ENCODE measurements at places on chromosomes 7 and 10. TPM values are rescaled to one million over a fixed set of nuclear protein-coding genes. Genes with fewer than 3 reads are reported as not detected.

Gene INHBA
- total RNA-seq = 68.9 TPM

Gene SEMA3E
- 21.8 TPM for total RNA-seq

Gene TEX47
- total RNA-seq = not detected

GRCh38 chr7:128831178-128831993 lies 1.2 kb downstream of the FLNC start:
- H3K36me3 ChIP-seq = peaks cover 4% of the 10 kb centered on the region
- peaks cover 33% of the 10 kb centered on the region for H3K27me3 ChIP-seq
- DNase-seq = no peak
- H3K4me1 ChIP-seq = peaks cover 32% of the 10 kb centered on the region
- no peak overlapping the region for H3K27ac ChIP-seq
- no peak overlapping the region for H3K4me3 ChIP-seq

GRCh38 chr7:113086431-113086888 lies at the start of gene GPR85:
TSS of gene GPR85 (minus strand) at chr7:113086827. CDS start at chr7:113084721, 2,106 bp downstream.
- no peaks in the 10 kb centered on the region for H3K4me1 ChIP-seq
- H3K27ac ChIP-seq = no peak within 1 kb of the TSS
- peaks cover 5% of the 10 kb centered on the region for H3K36me3 ChIP-seq
- peak within 1 kb of the TSS; percentile 64 for H3K4me3 ChIP-seq
- no peaks in the 10 kb centered on the region for H3K27me3 ChIP-seq

- no peaks in the 10 kb centered on the region for H3K36me3 ChIP-seq
- H3K4me3 ChIP-seq = no peak overlapping the region
- peaks cover 7% of the 10 kb centered on the region for H3K4me1 ChIP-seq
- H3K27me3 ChIP-seq = peaks cover 34% of the 10 kb centered on the region
Observed at GRCh38 chr10:9305018-9305655, 1250.6 kb downstream of the GATA3 start.

Gene ZNF479
- not detected for total RNA-seq

Gene CXCL12
- total RNA-seq = not detected

Gene OLAH
- not detected for total RNA-seq

Gene VSIR
- 30.1 TPM for total RNA-seq

GRCh38 chr7:140551355-140552239 lies 72.3 kb upstream of the MKRN1 start:
- no peak overlapping the region for H3K4me3 ChIP-seq
- no peaks in the 10 kb centered on the region for H3K4me1 ChIP-seq
- no peaks in the 10 kb centered on the region for H3K36me3 ChIP-seq

Gene LHPP
- total RNA-seq = 12.0 TPM

DNA sequence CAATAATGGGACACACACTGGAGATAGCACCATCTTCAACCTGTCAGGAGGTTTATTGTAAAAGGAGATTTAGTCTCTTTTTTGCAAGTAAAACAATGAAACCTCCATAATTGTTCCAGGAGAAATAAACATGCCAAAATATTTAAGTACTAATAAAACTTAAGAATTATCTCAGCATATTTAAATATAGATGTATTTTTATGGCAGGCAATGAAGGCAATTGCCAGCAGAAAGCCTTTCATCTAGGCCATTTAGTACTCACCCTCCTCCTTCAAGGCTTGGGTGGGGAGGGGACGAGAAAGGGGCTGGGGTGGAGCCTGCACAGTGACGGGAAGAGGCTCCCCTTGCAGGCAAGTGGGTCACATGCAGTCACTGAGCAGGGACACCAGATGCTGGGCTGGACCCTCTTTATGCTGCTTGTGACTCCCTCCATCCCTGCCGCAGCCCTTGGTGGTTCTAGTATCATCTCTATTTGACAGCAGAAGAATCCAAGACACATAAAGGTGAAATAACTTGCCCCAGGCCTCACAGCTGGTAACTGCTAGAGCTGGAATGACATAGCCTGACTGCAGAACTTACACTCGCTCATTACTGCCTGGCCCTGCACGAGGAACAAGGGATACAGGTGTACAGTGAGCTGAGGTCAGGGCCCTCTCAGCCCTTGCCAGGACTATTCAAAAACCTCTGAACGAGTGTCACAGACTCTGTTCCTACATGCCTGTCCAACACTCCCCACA lies 449.5 kb upstream of the ZMIZ1 start:
- no peak overlapping the region for H3K4me3 ChIP-seq
- H3K27me3 ChIP-seq = peaks cover 27% of the 10 kb centered on the region
- no peak overlapping the region for H3K27ac ChIP-seq
- H3K4me1 ChIP-seq = peaks cover 35% of the 10 kb centered on the region
- no peak for DNase-seq
- H3K36me3 ChIP-seq = no peaks in the 10 kb centered on the region

Gene CALD1
- total RNA-seq = 5.5 TPM

GRCh38 chr10:474946-475345 lies 214.5 kb downstream of the DIP2C start:
- no peaks in the 10 kb centered on the region for H3K4me1 ChIP-seq
- DNase-seq = no peak
- H3K4me3 ChIP-seq = no peak overlapping the region
- no peak overlapping the region for H3K27ac ChIP-seq

DNA sequence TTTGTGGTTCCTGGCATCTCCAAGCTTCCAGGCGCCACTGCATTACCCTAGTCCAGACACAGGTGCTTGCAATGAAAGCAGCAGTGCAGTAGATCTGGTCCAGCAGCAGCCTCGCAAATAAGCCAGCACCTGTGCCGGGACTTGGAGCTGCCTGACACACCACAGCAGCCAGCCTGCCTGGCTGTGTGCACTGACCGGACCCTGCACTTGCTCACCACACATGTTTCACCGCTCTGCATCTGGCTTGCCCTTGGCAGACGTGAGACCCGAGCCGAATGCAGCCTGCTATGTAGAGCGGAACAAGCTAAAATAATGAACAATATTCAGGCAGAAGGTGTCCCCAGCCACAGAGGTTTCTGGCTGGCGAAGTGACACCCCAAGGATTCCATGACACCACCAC lies 123.6 kb upstream of the POM121L12 start:
- DNase-seq = no peak
- no peaks in the 10 kb centered on the region for H3K4me1 ChIP-seq
- H3K27ac ChIP-seq = no peak overlapping the region
- H3K27me3 ChIP-seq = no peaks in the 10 kb centered on the region
- no peaks in the 10 kb centered on the region for H3K36me3 ChIP-seq

Gene GPR158
- not detected for total RNA-seq

DNA sequence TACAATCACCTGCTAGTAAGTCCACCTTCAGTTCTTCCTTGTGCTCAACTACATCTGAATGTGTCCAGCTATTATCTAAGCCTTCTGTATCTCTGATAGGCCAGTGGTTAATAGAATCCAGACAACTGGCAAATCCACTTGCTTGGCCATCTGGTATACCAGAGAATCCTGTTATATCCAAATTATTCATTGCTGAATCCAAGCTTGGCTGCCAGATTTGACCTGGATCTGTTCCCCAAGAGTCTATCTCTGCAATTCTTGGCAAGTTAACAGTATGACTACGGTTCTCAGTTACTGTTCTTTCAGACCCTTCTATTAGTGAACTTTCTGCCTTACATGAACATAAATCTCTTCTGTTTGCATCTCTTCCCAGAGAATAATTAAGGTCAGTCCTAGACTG lies 154.6 kb upstream of the TARP start:
- no peaks in the 10 kb centered on the region for H3K36me3 ChIP-seq
- DNase-seq = no peak
- H3K4me1 ChIP-seq = no peaks in the 10 kb centered on the region

GRCh38 chr7:28481091-28481926 lies 69.0 kb downstream of the CREB5 start:
- no peaks in the 10 kb centered on the region for H3K27me3 ChIP-seq
- no peak overlapping the region for H3K4me3 ChIP-seq
- no peak overlapping the region for H3K27ac ChIP-seq
- H3K4me1 ChIP-seq = no peaks in the 10 kb centered on the region
- no peak for DNase-seq

Gene PLPP4
- total RNA-seq = not detected

Gene CRTAC1
- not detected for total RNA-seq

DNA sequence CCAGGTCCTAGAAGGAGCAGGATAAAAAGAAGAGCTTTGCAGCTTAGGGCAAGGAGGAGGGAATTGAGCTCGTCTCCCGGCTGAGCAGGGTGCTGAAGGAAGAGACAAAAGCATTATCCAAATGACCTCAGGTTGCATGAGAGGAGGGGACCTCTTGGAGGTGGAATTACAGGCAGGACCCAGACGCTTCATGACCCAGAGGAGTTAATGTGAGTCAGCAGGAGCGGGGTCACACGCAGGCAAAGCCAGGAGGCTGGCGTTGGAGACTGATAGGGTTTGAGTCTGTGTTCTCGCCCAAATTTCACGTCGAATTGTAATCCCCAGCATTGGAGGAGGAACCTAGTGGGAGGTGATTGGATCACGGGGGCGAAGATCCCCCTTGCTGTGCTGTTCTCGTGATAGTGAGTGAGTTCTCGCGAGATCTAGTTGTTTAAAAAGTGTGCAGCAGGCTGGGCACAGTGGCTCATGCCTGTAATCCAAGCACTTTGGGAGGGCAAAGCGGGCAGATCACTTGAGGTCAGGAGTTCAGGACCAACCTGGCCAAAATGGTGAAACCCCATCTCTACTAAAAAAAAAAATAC lies 63.7 kb upstream of the AUTS2 start:
- no peaks in the 10 kb centered on the region for H3K27me3 ChIP-seq
- no peak for DNase-seq
- no peak overlapping the region for H3K4me3 ChIP-seq
- no peak overlapping the region for H3K27ac ChIP-seq
- H3K36me3 ChIP-seq = no peaks in the 10 kb centered on the region

DNA sequence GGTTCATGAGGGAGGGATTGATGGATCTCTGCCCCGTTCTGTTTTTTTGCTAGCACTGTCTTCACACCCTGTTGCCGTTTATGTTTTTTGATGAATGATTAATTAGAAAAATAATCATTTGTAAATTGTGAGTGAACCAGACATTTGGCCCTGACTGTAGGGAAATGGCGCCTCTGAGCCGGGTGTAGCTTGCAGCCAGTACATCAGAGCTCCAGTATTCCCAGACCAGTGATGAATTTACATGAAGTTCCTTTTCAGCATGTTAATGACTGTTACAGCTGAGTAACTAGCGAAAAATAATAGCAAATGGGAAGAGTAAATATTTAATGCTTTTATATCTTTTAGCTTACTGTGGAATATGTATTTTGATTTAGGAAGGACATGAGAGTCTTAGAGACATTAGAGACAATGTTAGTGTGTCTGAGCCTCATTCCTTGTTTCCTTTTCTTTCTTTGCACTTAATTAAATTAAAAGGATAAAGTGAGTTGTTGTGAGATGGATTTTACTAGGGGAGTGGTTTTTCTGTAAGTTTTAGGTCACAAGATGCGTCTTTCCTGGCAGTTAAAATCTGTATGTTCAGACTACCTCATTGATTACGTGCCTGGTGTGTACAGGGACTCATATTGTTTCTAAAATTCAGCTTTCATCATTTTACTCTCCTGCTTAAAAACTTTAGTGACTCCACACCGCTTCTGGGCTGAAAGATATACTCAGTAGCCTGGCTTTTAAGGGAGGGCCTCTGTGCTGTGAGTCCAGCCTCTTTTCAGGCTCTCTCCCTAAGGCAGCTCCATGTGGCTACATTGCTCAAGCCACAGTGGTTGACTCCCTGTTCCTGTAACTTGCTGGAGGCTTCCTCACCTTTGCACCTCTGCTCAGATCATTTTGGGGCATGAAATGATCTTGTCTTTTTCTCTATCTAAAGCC lies 86.4 kb downstream of the AUTS2 start:
- no peak overlapping the region for H3K27ac ChIP-seq
- H3K27me3 ChIP-seq = no peaks in the 10 kb centered on the region
- no peak for DNase-seq

DNA sequence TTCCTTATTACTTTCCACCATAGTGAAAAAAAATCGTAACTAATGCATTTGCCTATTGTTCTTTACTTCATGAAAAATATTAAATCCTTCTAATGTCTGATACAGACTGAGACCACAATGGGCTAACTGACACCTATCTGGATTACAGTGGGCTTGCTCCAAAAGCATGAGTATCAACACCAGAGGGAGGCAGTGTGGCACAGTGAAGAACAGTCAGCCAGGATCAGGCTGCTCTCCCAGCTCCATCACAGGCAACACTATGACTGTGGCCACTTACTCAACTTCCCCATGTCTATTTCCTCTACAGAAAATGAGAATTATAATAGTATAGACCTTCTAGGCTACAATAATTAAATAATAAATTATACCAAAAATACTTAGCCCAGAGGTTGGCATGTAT lies 97.2 kb downstream of the SLC25A13 start:
- no peak overlapping the region for H3K27ac ChIP-seq
- H3K4me3 ChIP-seq = no peak overlapping the region
- H3K4me1 ChIP-seq = peaks cover 12% of the 10 kb centered on the region
- H3K27me3 ChIP-seq = no peaks in the 10 kb centered on the region

GRCh38 chr10:112807013-112807412 lies 143.0 kb upstream of the TCF7L2 start:
- H3K27ac ChIP-seq = no peak overlapping the region
- H3K4me1 ChIP-seq = peaks cover 33% of the 10 kb centered on the region
- H3K27me3 ChIP-seq = no peaks in the 10 kb centered on the region
- DNase-seq = no peak
- H3K36me3 ChIP-seq = peaks cover 6% of the 10 kb centered on the region

DNA sequence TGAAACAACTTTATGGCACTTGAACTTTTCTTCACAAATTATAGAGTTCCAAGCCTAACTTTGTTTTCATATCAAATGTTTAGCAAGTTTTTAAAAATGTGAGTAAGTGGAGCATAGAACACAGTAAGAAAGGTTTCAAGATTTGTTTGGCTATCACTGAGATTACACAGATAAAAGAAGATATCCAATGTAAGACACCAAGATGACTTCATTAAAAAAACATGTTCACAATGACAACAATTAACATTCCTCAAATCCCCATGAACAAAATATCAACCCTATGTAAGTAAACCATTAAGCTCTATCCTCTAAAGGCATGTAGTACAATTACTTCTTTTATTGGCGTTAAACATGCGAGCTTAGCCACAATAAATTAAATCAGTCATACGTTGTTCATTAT lies 129.7 kb downstream of the RELN start:
- H3K4me3 ChIP-seq = no peak overlapping the region
- no peak overlapping the region for H3K27ac ChIP-seq
- H3K4me1 ChIP-seq = peaks cover 10% of the 10 kb centered on the region
- H3K27me3 ChIP-seq = no peaks in the 10 kb centered on the region

- H3K4me1 ChIP-seq = peaks cover 39% of the 10 kb centered on the region
- H3K27ac ChIP-seq = no peak overlapping the region
- no peak for DNase-seq
- H3K4me3 ChIP-seq = no peak overlapping the region
- peaks cover 10% of the 10 kb centered on the region for H3K36me3 ChIP-seq
Observed at GRCh38 chr10:48330269-48330668, 23.8 kb downstream of the MAPK8 start.

GRCh38 chr10:33157103-33157502 lies 177.4 kb downstream of the NRP1 start:
- H3K4me3 ChIP-seq = no peak overlapping the region
- DNase-seq = no peak
- H3K4me1 ChIP-seq = peaks cover 60% of the 10 kb centered on the region
- peaks cover 18% of the 10 kb centered on the region for H3K36me3 ChIP-seq
- H3K27me3 ChIP-seq = no peaks in the 10 kb centered on the region
- H3K27ac ChIP-seq = peak overlapping the region; percentile 96

Gene EPHB4
- 63.7 TPM for total RNA-seq

Gene DYDC2
- not detected for total RNA-seq

GRCh38 chr10:125158275-125158600 lies 2.1 kb downstream of the CTBP2 start:
- peaks cover 24% of the 10 kb centered on the region for H3K4me1 ChIP-seq
- peaks cover 82% of the 10 kb centered on the region for H3K36me3 ChIP-seq
- H3K4me3 ChIP-seq = peak overlapping the region; percentile 75
- no peaks in the 10 kb centered on the region for H3K27me3 ChIP-seq
- H3K27ac ChIP-seq = peak overlapping the region; percentile 85
